ENCODE measurements at places on chromosomes 11 and 22.

DNA sequence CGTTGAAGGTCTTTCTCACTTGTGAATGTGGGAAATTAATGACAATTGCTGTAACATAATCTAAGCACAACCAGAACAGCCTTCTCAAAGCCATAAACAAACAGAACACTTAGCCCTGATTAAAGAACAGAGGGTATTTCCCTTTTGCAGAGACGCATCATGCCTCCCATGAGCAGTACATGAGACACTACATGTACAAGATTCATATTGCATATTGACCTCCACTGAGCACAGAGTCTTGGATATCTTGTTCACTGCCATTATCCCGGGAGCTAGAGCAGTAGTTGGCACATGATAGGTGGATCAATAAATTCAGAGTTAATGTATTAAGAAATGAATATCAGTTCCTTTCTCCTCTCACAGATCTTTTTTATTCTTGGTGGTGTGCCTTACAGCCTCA, 1194.3 kb upstream of the TENM4 start:
- DNase-seq = no peak

DNA sequence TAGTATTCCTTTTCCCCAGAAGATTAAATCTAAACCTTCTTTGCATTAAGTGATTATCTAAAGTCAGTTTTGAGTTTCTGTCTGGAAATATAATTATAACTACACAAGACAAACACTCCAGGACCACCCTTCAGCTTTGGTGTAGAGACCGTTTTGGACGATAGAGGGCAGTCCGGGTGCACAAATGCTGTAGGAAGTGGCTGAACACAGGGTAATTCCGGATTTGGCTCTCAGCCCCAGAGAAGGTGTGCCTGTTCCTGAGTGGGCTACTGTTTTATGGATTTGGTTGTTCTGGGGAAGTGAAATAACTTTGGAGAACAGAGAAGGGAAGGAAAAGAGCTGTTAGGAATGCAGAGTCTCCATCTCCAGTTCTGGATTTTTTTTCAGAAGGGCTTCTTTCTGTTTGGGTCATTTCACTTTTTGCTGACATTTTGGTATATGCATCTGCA, 14.8 kb downstream of the EXT2 start:
- DNase-seq = no peak

DNA sequence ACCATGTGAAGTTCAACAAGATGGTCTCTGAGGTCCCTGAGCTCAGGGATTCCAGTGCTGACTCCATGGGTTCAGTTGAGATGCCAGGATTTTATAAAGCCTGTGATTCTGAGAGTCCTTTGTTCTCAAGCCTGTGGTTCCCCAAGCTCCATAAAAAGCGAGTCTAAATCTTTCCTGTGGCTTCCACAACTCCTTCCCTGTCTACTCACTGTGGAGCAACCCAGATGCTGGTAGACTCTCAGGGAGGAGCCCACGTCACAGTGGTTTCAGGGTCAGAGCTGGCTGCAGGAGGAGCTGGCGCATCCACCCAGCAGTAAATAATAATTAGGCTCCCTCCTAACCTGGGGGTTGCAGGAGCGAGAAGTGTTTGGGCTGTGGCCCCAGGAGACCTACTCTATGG, 2.0 kb upstream of the RELT start:
- DNase-seq = no peak

DNA sequence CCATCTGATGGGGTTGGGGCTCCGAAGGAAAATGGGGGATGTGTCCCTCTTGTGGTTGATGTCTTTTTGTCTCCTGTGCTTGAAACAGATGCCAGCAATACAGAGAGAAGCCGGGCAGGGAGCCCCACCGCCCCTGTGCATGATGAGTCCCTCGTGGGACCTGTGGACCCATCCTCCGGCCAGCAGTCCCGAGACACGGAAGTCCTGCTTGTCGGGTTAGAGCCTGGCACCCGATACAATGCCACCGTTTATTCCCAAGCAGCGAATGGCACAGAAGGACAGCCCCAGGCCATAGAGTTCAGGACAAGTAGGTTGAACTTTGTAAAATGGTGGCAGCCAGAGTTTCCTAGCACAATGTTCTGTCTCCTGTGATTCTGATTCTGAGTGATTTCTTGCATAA, 91.7 kb upstream of the OR4B1 start:
- DNase-seq = no peak

DNA sequence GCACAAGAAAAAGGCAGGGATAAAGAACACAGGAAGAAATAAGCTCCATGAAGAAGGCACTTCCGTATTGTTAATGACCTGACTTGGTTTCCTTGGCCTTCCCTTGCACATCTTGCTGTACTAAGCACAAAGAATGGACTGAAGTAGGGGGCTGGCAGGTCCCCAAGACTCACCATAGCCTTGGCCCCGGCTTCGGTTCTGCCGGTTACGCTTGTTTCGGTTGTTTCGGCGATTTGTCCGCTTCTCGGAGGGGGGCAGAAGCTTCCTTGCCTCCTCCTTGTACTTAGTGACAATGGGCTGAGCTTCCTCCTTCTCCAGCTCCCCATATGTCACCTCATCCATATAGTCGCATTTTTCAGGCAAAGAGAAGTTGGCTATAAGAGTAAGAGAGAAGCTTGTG, 9.3 kb downstream of the GNG3 start:
- no peak for DNase-seq

DNA sequence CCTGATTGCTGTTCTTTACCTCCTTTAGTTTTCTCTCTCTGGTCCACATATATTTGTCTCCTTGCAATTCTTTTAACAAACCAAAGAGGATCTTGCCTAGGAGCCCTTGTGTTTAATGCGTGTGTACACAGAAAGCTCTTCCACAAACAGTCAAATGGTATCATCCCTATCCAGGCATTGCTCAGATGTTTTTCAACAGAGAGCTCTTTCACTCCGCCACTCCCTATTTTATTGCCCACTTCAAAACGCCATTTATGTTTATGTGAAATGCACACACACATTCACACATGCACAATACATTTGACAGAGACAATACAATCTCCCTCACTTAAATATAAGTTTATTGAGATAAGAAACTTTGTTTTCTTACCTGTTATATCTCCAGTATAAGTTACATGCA, 4.7 kb downstream of the OR5AP2 start:
- DNase-seq = no peak

DNA sequence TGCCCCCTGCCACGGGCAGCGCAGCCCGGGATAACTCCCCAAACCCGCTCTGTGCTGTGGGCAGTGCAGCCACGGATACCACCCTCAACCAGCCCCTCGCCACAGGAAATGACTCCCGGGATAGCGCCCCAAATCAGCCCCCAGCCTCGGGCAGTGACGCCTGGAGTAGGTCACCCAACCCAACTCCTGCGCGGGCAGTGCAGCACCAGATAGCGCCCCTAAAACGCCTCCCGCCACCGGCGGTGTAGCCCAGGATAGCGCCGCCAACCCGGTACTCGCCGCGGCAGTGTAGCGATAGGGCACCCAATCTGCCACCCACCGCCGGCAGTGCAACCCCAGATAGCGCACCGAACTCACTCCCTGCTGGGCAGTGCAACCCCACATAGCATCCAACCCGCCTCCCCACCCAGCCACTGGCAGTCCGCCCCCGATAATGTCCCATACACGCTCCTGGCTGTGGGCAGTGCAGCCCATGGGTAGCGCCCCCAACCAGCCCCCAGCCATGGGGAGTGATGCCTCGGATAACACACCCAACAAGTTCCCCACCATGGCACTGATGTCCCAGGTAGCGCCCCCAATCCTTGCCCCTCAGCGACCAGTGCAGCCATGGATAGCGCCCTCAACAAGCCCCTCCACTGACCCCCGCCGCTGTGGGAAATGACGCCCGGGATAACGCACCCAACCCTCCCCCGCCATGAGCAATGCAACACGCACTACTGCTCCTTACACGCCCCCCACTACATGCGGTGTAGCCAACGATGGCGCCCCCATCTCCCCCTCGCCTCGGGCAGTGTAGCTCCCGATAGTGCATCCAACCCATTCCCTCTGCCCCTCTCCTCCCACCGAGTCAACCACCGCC, 1.5 kb downstream of the RFPL2 start:
- DNase-seq = no peak

- DNase-seq = no peak
Observed at GRCh38 chr11:3225159-3225758, 6.6 kb upstream of the MRGPRG start.

DNA sequence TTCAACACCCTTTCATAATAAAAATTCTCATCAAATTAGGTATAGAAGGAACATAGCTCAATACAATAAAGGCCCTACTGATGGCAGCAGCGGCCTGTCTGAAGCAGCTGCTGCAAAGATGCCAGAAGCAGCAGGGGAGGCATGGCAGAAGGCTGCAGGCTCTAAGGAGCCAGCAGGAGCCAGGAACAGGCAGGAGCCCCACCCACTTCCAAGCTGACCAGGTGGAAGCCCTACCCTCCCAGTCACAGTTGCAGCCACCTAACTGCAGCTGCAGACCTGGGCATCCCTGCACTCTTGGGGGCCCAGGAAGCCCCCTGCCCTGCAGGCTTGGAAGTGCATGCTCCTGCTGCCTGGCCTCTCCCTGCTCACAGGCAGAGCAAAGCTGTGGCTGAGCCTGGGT, 18.2 kb upstream of the OR6A2 start:
- no peak for DNase-seq

- no peak for DNase-seq
Observed at GRCh38 chr11:56849250-56849649, 100.8 kb upstream of the OR9G4 start.

DNA sequence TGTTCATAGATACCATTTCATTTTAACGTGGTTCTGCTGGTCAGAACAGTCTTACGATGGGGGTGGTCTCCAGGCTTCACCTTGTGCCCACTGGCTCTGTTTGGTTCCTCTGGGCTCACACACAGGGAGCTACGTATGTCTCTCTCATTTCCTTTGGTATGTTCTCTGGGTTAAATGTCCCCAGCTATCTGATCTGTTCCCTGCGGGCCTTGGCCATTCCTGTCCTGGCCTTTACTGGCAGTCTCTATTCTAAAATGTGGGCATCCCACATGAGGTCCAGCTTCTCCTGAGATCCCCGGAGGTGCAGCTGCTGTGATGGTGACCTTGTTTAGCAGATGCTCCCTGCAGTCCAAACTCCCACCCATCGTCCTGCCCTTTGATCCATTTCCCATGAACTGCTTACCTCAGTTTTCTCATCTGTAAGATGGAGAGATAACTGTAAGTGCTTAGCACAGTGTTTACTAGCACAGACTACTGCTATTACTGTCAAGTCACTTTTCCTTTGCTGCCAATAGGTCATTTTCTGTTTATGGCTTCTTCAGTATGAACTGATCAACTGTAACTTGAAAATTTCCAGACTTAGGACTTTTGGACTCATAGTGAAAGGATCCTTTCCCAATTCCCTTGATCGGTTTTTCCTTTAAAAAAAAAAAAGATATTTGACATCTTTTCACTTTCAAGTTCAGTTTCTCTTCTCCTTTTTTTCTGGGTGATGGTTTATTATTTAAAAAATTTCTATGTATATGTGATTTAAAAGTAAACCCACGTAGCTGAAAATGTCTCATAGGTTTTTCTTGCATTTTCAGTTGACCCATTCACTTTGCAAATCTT, 92.9 kb downstream of the PTPRJ start:
- no peak for DNase-seq

GRCh38 chr11:113481672-113482071, 6.5 kb upstream of the DRD2 start:
- DNase-seq = no peak

- no peak for DNase-seq
Observed at GRCh38 chr11:85748455-85748891, 62.5 kb downstream of the SYTL2 start.

DNA sequence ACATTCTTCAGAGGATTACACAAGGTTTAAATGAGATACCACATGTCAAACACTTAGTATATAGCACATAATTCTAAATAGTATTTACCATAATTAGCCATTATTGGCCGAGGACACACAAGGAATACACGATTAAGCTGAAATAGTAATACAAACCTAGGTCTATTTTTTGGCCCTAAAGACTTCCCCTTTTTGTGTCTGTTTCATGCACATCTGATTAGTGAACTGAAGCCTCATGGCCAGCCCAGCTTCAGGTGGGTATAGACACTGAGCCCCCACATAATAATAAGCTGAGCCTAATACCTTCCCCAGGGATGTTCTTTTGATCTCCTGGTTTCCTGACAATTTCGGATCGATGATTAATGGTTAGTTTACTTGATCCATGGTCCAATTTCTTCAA, 2.1 kb downstream of the GLYATL1B start:
- no peak for DNase-seq

DNA sequence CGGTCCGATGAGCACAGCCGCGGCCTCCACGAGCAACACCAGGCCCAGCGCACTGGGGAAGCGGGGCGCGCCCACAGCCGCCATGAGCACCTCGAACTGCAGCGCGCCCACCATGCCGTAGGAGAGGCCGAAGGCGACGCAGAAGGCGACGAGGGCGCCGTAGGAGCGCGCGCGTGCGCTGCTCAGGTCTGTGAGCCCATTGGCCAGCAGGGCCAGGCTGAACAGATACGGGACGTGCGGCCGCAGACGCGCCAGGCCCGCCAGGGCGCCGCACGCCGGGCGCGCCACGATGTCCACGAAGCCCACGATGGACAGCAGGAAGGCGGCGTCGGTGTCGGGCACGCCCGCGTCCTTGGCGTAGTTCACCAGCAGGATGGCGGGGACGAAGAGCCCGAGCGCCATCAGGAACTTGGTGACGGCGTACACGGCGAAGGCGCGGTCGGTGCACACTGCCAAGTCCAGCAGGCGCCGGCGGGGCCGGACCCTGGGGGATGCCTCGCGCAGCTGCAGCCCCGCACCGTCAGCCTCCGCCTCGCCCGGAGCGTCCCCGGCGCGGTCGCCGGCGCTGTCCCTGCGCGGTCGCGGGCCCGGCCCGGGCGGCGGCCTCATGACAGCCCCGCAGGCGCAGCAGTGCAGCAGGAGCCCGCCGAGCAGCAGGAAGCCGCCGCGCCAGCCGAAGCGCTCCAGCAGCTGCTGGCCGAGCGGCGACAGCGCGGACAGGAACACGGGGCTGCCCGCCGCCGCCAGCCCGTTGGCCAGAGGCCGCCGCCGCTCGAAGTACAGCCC, 2.9 kb downstream of the SLC16A8 start:
- DNase-seq = no peak

Measured in stimulated activated CD4-positive, alpha-beta T cell treated with anti-CD3 and anti-CD28 coated beads, Interleukin-1b, Interleukin-23, amount 100 ng/mL, for 1 hour (primary cell).